ENCODE measurements at places on chromosomes 1 and 21. TPM values are rescaled to one million over a fixed set of nuclear protein-coding genes. Genes with fewer than 3 reads are reported as not detected.

CD1B gene
- polyA plus RNA-seq: not detected

LCE1D gene
- polyA plus RNA-seq: not detected

- peak; percentile 63 for DNase-seq
Observed at GRCh38 chr1:59947047-59947938, 20.7 kb upstream of the CYP2J2 start.

DNA sequence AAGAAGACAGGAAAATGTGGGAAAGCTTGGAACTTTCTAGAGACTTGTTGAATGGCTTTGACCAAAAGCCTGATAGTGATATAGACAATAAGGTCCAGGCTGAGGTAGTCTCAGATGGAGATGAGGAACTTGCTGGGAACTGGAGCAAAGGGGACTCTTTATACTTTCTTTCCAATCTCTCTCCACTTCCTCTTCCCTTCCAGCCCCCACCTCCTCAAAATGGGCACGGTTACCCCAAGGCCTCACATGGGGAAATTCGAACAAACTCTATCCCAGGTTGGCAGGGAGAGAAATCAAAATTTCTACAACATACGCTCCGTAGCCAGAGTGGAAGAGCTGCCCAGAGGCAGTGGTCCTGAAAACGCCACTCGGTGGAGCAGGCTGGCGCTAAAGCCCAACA, 15.2 kb downstream of the PPT1 start:
- no peak for DNase-seq

DNA sequence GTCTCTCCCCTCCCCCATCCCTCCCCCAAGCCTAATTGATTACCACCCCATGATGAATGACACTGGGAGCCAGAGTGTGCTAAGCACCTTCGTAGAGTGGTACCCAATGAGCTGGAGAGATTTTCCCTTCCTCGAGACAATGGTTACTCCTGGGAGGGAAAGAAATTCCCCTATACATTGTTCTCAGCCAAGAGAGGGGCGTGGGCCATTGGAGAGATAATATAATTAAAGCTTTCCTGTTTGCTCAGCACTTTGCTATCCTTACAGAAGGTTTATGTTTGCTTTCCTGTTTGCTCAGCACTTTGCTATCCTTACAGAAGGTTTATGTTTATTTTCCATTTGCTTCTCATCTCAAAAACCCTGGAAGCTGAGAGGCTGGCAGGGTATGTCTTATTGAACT, 126.1 kb upstream of the KLHDC7A start:
- DNase-seq: no peak

Measured in right renal cortex interstitium (tissue), 3 donors.